ENCODE measurements at places on chromosomes 11 and 22. TPM values are rescaled to one million over a fixed set of nuclear protein-coding genes. Genes with fewer than 3 reads are reported as not detected.

The ARAP1 gene
- 39.0 TPM for polyA plus RNA-seq

The OR8G5 gene
- not detected for polyA plus RNA-seq

The SORL1 gene
- 2.9 TPM for polyA plus RNA-seq

The SLC17A6 gene
- polyA plus RNA-seq: not detected

The SULT4A1 gene
- polyA plus RNA-seq: 1.5 TPM

The ADAMTS15 gene
- polyA plus RNA-seq: 1.2 TPM

The LARGE2 gene
- polyA plus RNA-seq: 2.5 TPM

The MPEG1 gene
- polyA plus RNA-seq: 2.4 TPM

The CSF2RB gene
- polyA plus RNA-seq: 2.0 TPM

The SCGB2A2 gene
- polyA plus RNA-seq: not detected

The LMO1 gene
- polyA plus RNA-seq: not detected

The SLCO2B1 gene
- 17.6 TPM for polyA plus RNA-seq

The TESMIN gene
- polyA plus RNA-seq: 1.1 TPM

The SPDYC gene
- polyA plus RNA-seq: not detected

The C11orf65 gene
- polyA plus RNA-seq: 0.77 TPM

The F2 gene
- polyA plus RNA-seq: 0.10 TPM

The OR52H1 gene
- polyA plus RNA-seq: not detected

The TYR gene
- polyA plus RNA-seq: not detected

The ADM2 gene
- polyA plus RNA-seq: 0.03 TPM

The CD248 gene
- 6.3 TPM for polyA plus RNA-seq

The THRSP gene
- 1.1 TPM for polyA plus RNA-seq

The PHLDA2 gene
- 4.4 TPM for polyA plus RNA-seq

The GAB4 gene
- not detected for polyA plus RNA-seq

The MMP10 gene
- 0.61 TPM for polyA plus RNA-seq

The GP1BB gene
- polyA plus RNA-seq: 3.7 TPM

The ABCG4 gene
- 0.06 TPM for polyA plus RNA-seq

The FBLN1 gene
- 196 TPM for polyA plus RNA-seq

The RCOR2 gene
- polyA plus RNA-seq: 0.60 TPM

The CHRM4 gene
- not detected for polyA plus RNA-seq

The CABP7 gene
- not detected for polyA plus RNA-seq

The PITPNM1 gene
- polyA plus RNA-seq: 6.1 TPM

The OR52B2 gene
- not detected for polyA plus RNA-seq

The CEND1 gene
- polyA plus RNA-seq: not detected

The CNTF gene
- 0.22 TPM for polyA plus RNA-seq

The DNAJB7 gene
- not detected for polyA plus RNA-seq

The OR51B5 gene
- 0.47 TPM for polyA plus RNA-seq

The FOLR3 gene
- not detected for polyA plus RNA-seq

The APLNR gene
- polyA plus RNA-seq: 1.7 TPM

The JAML gene
- polyA plus RNA-seq: 18.0 TPM

The SAA1 gene
- 1.3 TPM for polyA plus RNA-seq

The OR4X2 gene
- not detected for polyA plus RNA-seq

The OR8A1 gene
- polyA plus RNA-seq: not detected

The SPTBN2 gene
- polyA plus RNA-seq: 1.9 TPM

The OR8D4 gene
- polyA plus RNA-seq: not detected

The CCDC34 gene
- polyA plus RNA-seq: 13.9 TPM

The VPS37C gene
- 14.0 TPM for polyA plus RNA-seq

The SAA2 gene
- not detected for polyA plus RNA-seq

The GVQW3 gene
- polyA plus RNA-seq: 2.1 TPM

The CCDC83 gene
- not detected for polyA plus RNA-seq

The MTNR1B gene
- not detected for polyA plus RNA-seq

The MOGAT2 gene
- polyA plus RNA-seq: not detected

The RNF169 gene
- 7.1 TPM for polyA plus RNA-seq

The CALCA gene
- polyA plus RNA-seq: not detected

The SEC14L3 gene
- not detected for polyA plus RNA-seq

The PANX3 gene
- not detected for polyA plus RNA-seq

The MMP20 gene
- not detected for polyA plus RNA-seq

All from ovary (tissue), 10 donors.